ENCODE measurements at places on chromosomes 6 and 20. TPM values are rescaled to one million over a fixed set of nuclear protein-coding genes. Genes with fewer than 3 reads are reported as not detected.

DNA sequence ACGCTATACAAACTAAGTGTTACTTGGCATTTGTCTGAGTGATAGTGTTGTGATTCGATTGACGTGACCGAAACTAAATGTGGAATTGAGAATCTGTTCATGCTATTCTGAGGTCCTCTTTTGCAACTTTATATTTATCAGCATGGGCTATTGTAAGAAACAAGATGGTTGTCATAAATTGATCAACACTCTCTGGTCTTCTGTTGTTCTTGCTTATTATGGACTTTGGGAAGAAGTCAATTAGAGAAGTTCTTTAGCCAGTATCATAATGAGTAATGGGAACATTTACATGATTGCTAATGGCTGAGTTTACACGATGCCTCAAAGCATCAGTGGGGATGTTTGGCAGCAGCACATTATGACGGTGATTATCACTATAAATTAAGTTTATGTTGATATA lies 195.0 kb downstream of the CD83 start:
- no peak overlapping the region for H3K27ac ChIP-seq
- H3K36me3 ChIP-seq = no peaks in the 10 kb centered on the region
- H3K4me1 ChIP-seq = no peaks in the 10 kb centered on the region

UNC5CL gene
- total RNA-seq = not detected

- H3K27me3 ChIP-seq = 0 out of 2 replicates have a peak, but pooled peaks cover 3% of the 10 kb centered on the region
- H3K4me3 ChIP-seq = no peak overlapping the region
- H3K36me3 ChIP-seq = no peaks in the 10 kb centered on the region
- no peaks in the 10 kb centered on the region for H3K4me1 ChIP-seq
Measured at GRCh38 chr20:24662322-24662721, 192.9 kb downstream of the SYNDIG1 start.

DNA sequence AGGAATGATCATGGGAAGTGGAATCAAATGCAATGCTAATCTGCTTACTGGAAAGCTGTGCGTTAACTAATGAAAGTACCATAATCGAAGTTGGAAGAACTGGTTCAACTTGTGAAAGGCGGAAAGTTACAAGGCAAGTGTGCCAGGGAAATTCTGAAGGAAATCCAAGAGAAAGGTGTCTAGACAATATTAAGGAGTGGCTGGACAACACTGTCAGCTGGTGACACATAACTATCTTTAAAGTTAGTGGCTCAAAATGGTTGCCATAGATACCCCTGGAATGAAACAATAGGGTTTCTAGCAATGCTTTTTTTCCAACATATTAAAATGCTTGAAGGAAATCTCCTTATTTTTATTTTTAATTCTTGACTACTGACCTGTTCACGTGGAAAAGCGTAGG lies 90.4 kb downstream of the BMP2 start:
- peaks cover 16% of the 10 kb centered on the region for H3K27me3 ChIP-seq
- DNase-seq = no peak

GRCh38 chr6:139406577-139407343 lies 32.3 kb upstream of the CITED2 start:
- H3K36me3 ChIP-seq = no peaks in the 10 kb centered on the region
- peak overlapping the region; percentile 89 for H3K27ac ChIP-seq
- no peaks in the 10 kb centered on the region for H3K27me3 ChIP-seq
- DNase-seq = peak; percentile 25
- H3K4me1 ChIP-seq = peaks cover 52% of the 10 kb centered on the region
- H3K4me3 ChIP-seq = peak overlapping the region; percentile 11

DNA sequence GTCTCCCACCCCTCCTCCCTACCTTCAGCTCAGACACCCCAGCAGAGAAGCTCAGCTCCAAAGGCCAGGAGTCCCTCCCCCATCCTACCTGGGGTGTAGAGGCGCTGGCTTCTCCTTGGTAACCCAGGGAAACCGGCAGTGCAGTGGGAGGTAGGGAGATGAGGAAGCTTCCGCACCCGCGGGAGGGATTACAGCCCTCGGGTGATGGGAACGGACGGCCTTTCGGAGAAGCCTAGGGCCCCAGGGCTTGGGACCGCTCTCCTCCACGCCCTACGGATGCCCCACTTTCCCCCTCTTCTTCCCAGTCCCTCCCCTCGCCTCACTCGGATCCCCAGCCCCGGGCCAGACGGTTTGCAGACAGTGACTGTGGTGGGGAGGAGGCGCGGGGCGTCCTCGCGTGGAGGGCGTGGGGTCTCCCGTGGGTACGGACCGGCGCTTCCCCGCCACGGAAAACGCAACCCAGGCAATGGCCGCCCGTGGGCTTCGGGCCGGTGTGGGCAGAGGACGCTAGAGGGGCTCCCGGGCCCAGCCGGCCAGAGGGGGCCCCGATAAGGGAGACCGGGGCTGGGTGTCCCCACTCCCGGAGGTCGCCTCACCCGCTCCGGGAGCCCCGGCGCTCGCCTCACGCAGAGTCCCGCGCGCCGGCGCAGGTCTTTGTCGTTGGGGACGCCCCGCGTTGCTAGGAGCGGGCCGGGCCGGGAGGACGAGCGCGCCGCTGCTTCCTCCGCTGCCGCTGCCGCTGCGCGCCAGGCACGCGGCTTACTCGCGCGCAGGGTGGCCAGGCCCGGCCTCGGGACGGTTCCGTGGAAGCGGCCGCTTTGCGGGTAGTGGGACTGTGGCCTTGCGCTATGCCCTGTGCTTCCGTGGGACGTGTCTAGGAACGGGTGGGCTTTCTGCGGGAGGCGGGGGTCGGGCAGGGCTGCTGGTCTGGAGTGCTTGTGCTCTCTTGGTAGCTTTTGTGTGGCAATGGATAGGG lies 15.8 kb downstream of the AARS2 start:
- H3K27ac ChIP-seq = no peak overlapping the region
- H3K4me1 ChIP-seq = no peaks in the 10 kb centered on the region
- peaks cover 49% of the 10 kb centered on the region for H3K27me3 ChIP-seq
- DNase-seq = peak; percentile 65
- peak overlapping the region; percentile 62 for H3K4me3 ChIP-seq
- H3K36me3 ChIP-seq = no peaks in the 10 kb centered on the region

LYRM2 gene
- total RNA-seq = 30.1 TPM
